Large intestine (tissue), 12 donors: ENCODE measurements at places on chromosomes 7 and 10. TPM values are rescaled to one million over a fixed set of nuclear protein-coding genes. Genes with fewer than 3 reads are reported as not detected.

GRCh38 chr10:47076949-47077361 lies 165.7 kb downstream of the PTPN20 start:
- DNase-seq = no peak

GRCh38 chr7:126948664-126949063 lies 304.1 kb downstream of the GRM8 start:
- DNase-seq = no peak

LRRC4 gene
- polyA plus RNA-seq = 2.1 TPM

- no peak for DNase-seq
These were observed 165.8 kb downstream of the NRF1 start for GRCh38 chr7:129777195-129777844.

GRCh38 chr7:37353949-37354655 lies 94.6 kb downstream of the ELMO1 start:
- DNase-seq = no peak

HOXA1 gene
- polyA plus RNA-seq = 1.5 TPM

DNA sequence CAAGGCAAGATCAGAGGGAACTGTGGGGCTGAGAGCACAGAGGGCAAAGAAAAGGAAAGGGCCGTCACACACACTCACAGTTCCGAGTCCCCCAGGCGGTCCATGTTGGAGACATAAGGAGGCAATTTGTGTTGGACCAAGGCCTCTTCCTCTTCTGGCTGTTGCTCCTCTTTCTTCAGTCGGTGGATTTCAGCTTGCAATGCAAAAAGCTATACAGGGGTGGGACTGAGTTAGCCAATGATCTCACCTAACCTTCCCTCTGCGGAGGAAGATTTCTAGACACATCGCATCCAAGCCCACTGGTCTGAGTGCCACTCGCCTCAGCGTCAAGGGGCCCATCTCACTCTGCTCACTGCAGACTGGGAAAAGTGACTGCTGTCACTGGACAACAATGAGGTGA lies 5.5 kb downstream of the WDR91 start:
- DNase-seq = no peak

- no peak for DNase-seq
These were observed 4.7 kb downstream of the PPP1R9A start for GRCh38 chr7:94912085-94912484.

GRCh38 chr10:113385021-113385999 lies 167.5 kb upstream of the HABP2 start:
- peak; percentile 76 for DNase-seq

- DNase-seq = no peak
These were observed 202.8 kb upstream of the BMPER start for GRCh38 chr7:33702514-33703054.

- no peak for DNase-seq
These were observed 28.8 kb downstream of the TMEM120A start for GRCh38 chr7:75965617-75966016.

HTRA1 gene
- 69.8 TPM for polyA plus RNA-seq
